ENCODE measurements at places on chromosomes 5 and 9.

DNA sequence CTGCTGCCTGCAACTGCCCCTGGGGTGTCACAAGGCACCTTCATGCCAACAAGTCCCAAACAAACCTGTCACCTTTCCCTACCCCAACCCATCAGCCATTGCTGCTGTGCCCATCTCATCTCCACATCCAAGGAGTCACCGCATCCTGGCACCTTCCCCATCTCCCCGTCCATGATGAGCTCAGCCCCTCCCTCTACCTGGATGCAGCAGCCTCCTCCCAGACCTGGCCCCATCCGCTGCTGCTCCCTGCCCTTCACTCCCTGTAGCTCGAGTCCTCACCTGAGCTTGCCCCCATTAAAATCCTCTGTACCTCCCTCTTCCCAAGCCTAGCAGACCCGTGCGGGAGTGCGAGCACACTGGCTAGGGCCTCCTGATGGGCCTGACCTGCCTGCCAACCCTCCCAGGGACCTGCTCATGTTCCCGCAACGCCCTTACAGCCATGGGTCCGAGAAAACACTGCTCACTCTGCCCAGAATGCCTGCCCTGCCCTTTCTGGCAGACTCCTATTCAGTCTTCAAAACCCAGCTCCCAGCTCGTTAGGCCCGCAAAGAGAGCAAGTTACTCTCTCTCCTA lies 110.6 kb downstream of the ADAMTS2 start:
- DNase-seq, result no peak

DNA sequence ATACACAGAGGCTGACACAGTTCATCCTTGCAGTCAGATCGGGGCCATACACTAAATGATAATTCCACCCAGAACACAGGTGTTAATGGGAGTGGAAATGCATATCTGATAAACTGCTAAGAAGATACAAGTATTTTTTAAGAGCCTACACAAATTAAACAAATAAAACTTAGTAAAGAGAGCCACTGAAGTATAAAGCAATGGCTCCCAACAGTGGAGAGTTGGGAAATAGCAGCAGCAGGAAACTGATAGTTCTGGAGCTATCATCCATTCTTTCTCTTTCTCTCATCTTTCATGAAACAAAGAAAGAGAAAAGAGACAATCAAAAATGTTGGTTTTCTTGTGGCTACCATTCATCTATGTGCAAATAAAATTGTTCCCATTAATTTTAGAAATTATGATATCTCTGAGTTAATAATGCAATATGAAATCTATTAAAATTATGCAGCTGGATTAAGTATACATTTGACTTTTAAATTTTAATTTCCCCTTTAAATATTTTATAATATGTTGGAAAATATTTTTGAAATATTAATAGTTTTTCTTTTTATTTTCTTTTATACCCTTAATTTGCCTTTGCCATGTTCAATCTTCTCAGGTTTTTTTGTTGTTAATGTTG lies 120.8 kb downstream of the EMB start:
- DNase-seq, result no peak

DNA sequence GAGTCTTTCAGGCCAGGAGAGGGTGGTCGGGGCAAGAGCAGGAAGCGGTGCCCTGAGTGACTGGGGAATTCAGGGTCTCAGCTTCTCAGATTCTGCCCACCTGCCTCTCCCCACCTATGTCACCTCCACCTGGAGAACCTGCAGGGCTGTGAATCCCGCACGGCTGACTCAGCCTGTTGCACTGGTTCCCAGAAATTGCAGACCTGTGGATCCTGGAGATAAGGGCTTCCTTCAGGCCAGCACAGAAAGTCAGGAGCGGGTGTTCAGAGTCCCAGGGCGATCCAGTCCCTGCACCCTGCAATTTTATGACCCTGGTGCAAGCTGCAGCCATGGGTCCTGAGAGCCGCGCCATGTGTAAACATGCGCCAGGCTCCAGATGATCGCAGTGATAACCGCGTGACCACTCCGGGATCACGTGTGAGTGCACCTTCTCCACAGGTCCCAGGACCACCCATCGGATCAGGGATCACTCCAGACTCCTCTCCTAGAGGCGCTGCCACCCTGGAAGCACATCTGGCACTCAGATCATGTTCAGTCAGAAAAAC lies 17.8 kb downstream of the IRX4 start:
- DNase-seq, result no peak

GRCh38 chr9:89442501-89442978 lies 55.4 kb downstream of the SEMA4D start:
- no peak for DNase-seq

DNA sequence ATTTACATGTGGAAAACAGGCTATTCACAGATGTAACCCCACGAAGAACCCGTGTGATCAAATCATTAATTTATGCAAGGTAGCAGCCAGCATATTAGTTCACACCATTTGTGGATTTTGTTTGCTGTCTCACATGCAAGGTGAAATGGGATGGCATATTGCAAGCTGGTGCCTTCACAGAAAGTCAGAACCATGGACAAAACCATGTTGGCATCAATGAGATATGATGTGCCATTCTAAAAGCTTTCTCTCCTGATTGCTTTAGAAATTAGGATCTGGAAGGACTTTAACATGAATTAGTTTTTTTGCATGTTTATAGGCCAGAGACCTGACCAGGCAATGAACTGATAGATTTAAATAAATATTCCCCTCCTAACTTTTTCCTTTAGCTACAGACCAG lies 129.3 kb downstream of the SEMA6A start:
- no peak for DNase-seq

DNA sequence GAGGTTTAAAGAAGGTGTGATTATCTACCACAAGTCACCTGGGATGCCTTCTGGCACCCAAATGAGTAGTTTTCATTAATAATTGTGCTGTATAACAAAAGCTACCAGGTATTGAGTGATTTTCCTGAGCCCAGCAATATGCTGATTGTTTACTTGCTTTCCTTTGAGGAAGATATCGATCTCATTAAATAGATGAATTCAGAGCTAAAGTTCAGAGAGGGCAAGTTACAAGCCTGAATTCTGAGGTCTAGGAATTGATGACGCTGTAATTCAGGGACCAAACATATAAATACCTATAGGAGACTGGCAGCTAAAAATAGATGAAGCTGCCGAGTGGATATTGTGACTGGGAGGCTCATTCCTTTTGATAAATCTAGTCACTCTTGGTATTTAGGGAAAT lies 1.1 kb downstream of the ERCC6L2 start:
- DNase-seq, result no peak

- no peak for DNase-seq
These were observed 128.7 kb downstream of the ATG10 start for GRCh38 chr5:82100303-82101077.

DNA sequence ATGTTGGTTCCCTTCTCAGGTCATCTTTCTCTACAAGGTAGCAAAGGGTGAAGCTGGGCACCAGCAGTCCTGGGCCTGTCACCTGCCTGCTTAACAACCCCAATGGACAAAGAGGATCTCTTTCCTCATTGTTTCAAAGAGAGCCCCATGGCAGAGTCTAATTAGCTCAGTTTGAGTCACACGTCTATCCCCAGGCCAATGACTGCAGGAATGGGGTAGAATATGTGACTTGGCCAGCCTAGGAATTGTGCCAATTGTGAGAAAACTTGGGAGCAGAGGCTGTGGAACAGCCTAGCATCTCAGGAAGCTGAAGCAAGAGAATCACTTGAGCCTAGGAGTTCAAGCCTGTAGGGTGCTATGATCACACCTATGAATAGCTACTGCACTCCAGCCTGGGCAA lies 3.6 kb upstream of the RAPGEF1 start:
- DNase-seq, result no peak

- DNase-seq, result no peak
These were observed 4.2 kb upstream of the RASGEF1C start for GRCh38 chr5:180213256-180213600.

DNA sequence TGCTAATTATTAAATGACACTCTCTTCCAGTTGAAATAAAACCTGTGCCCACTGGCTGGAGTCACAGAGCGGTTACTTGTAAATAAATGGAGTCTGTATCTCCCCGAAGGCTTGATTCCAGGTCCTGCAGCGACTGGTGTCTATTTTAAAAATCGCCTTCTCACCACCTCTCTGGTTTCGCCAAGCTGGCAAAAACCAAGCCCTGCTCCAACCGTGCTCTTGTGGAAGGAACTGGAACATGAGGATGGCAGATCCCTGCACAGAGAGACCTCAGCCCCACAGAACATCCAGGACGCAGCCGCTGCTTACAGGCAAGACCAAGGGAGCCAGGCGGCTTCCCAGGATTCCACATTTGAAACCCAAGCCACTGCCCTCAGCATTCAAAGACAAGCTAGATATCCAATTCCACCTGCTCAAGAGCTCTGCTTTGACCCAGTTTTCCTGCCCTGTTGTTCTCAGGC lies 15.0 kb downstream of the SEMA4D start:
- no peak for DNase-seq

DNA sequence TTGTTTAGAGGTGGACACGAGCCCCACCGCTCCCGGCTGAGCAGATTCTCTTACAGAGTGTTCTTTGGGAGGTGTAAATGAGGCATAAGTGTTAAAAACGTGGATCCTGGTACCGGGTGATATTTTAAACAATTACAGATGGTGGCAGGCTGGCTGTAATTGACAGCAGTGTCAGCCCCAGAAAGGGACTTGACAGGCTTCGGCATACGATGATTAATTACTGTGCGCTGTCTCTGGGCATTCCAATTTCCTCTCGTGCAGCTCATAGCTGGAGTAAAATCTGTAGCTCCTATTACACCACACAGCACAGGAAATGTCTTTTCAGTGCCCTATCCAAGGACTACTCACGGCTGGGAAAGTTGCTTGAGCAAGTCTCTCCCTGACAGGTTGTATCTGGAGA lies 305.4 kb upstream of the IRX2 start:
- DNase-seq, result no peak

GRCh38 chr5:179559284-179560252 lies 9.2 kb downstream of the RUFY1 start:
- DNase-seq, result peak; percentile 88

DNA sequence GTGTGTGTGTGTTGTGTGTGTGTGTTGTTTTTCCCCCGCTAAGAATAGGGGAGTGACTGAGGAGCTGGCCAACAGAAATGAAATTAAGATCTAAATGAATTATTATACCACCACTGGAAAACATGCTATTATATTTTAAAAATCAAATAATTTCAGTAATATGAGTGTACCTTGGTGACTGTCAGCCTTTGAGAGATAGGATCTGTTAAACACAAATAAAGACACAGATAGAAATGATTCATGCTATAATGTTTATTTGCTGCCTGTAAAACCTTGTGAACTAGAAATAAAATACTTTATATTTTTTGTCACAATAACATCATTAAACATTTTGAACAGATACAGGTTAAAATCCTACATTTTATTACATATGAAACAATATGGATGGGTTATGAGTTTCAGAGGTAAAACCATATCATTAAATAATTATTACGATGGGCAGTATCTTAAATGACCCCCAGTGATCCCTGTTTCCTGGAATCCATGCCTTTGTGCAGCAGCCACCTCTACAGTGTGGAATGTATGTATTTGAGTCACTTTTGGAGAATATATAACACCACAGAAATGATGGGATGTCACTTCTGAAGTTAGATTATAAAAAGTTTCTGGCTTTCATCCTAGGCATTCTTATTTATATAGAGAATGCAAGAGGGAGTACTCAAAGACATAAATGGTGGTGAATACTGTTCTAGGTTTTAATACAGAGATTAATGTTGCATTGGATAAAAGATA lies 617.2 kb downstream of the CDH18 start:
- no peak for DNase-seq

DNA sequence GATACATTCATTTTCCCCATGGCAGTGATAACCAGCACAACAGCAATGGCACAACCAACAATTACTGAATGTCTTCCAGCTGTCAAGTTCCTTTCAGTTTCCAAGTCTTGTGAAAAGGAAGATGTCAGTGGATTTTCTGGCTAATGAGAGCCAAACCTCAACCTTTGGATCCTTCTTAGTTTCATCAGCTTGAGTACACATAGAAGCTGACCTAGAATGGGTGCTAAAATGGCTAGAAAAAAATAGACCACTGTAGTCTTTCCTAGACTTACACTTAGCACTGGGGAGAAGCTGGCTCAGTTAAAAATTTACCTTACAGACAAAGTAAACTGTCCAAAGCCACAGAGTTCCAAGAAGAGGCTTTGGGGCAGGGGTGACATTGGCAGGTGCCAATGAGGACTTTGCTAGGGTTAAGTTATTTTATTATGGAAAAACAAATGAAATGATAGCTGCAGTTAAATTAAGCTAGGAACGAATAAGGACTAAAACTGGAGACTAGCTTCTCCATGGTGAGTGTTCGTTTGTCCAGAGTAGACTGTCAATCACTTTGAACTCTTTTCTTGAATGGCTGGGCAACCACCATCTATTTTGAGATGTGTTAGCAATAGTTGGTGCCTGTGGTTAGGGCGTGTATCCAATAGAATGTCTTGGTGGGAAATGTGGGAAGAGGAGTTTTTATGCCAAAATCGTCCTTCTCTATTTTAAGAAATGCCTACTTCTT lies 25.9 kb upstream of the TXN start:
- DNase-seq, result no peak

DNA sequence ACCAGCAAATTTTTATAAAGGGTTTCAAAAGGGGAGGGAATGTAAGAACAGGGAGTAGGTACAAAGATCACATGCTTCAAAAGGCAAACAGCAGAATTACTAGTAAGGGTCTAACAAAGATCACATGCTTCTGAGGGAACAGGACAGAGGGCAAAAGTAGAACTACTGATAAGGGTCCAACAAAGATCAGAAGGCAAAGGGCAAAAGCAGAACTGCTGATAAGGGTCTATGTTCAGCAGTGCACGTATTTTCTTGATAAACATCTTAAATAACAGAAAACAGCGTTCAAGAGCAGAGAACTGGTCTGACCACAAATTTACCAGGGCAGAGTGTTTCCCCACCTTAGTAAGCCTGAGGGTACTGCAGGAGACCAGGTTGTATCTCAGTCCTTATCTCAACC lies 469.5 kb upstream of the PIK3R1 start:
- DNase-seq, result no peak

DNA sequence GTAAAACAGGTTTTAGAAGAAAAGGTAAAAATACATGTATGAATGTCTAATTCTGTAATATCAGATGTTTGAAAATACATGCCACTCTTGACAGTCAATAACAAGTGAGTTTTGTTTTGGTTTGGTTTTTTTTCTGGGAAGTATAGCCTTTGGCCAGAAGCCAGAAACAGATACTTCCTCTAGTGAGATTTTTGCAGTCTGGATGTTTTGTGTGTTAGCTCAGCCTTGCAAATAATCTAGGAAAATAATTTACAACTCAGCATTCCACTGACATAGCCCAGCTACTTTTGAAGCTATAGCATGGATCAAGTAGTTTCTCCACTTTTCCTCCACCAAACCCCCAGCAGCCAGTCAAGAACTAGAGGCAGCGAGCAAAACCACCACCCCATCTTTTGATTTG lies 56.7 kb downstream of the SLC1A1 start:
- DNase-seq, result no peak

DNA sequence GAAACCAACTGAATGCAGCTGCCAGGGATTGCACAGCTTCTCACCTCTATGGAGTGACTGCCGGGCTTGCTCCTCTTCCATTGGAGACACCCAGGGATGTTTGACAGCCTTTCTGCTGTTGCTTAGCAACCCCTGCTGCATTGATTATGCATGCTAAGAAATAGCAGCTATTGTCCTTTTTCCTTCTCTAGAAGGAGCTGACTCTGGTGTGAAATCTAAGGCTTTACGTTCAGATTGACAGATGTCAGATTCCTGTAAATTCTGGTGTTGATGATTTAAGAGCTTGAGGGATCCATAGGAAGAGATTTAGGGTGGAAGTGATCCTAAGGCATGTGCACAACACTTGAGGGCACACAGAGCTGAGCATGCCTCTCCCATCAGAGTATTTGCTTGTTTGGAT lies 267.7 kb downstream of the NTRK2 start:
- no peak for DNase-seq
